Myocyte (in vitro differentiated cells): ENCODE measurements at places on chromosomes 13 and 19. TPM values are rescaled to one million over a fixed set of nuclear protein-coding genes. Genes with fewer than 3 reads are reported as not detected.

DNA sequence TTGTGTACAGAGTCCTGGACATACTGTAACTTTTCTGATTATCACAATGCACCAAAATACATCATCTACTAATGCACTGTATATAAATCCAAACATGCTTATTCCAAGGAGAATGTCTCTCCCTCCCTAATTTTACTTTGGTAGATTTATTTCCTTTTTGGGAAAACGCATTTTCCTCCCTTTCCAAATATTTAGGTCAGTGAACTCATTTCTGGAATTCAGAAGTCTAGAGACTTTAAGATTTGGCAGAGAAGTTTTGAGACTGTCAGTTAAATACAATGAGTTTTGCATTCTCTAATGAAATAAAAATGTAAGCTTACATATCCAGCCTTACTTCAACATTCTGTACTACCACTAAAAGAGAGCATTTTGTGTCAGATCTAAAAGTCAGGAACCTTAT, 165.8 kb upstream of the EDNRB start:
- no peak for DNase-seq

GRCh38 chr13:99407906-99408702, 93.2 kb upstream of the TM9SF2 start:
- no peak for DNase-seq

- no peak for DNase-seq
Measured at GRCh38 chr19:43362179-43362578, 8.7 kb downstream of the CD177 start.

- DNase-seq, result no peak
Measured at GRCh38 chr13:33862016-33862415, 44.1 kb downstream of the RFC3 start.

DNA sequence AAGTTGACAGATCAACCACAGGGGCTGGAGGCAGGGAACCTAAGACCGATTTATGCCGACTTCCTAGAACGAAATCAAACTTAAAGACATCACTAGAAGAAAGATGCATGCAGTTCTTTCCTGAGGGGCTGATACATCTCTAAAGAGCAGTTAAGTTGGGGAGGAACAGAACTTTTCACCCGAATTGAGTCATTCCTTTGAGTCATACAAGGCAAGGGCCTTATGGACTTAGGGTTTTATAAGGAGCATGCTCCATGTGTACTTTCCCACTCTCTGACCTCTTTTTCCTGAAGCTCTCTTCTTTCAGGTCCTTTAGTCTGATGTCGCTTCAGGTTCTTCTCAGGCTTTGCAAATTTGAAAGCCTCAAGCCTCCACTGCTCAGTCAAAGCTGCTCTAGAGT, 7.9 kb upstream of the FBXL3 start:
- no peak for DNase-seq

- DNase-seq, result no peak
Measured at GRCh38 chr13:68895696-68896095, 1211.9 kb upstream of the ATXN8OS start.

DNA sequence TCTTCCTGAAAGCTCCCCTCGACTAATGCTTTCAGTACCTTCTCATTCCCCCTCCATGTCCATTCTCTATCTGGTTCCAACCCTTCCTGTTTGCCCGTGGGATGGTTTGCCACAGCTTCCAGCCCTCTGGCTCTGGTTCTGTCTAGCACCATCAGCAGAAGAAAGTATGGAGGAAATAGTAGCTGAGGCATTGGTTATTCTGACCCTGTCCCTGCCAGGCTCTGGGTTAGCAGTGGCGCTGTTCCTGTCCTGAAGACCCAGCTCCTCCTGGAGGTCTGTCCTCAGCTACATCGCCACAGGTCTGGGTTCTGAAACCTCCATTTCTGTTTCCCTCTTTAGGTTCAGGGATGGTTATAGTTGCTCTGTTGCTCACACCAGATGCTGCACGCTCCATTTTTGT, 604.6 kb upstream of the GPC6 start:
- no peak for DNase-seq

DNA sequence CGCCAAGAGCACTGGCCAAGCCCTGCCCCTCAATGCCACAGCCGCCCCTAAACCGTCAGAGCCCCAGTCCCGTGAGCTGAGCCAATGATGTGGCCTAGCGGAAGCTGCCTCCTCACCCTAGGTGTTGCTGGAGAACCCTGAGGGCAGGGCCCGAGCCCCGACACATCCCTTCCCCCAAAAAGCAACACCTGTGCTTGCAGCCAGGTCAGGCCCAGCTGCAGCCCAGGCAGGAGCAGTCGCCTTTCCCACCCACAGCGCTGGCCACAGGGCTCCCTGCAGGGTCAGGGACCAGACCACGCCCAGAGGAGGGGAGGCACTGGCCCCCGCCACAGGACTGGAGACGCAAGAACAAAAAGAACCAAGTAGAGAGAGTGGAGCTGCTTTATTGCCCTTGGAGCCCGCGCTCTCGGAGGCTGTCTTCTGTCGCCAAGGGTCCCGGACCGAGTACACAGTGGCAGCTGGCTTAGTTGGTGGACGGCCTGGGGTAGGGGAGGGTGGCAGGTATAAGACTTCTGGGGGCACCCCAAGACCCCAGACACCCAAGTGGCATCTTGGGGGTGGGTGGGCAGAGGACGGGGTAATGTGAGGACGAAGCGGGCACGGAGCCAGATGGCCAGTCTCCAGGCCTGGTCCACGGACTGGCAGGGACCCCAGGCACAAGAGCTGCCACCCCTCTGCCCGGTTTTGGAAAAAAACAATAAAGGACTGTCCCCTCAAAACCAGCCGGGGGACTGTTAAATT, 3.3 kb downstream of the P2RY11 start:
- DNase-seq, result no peak

- DNase-seq, result no peak
Measured at GRCh38 chr19:2084993-2085720, 11.0 kb downstream of the MOB3A start.

DNA sequence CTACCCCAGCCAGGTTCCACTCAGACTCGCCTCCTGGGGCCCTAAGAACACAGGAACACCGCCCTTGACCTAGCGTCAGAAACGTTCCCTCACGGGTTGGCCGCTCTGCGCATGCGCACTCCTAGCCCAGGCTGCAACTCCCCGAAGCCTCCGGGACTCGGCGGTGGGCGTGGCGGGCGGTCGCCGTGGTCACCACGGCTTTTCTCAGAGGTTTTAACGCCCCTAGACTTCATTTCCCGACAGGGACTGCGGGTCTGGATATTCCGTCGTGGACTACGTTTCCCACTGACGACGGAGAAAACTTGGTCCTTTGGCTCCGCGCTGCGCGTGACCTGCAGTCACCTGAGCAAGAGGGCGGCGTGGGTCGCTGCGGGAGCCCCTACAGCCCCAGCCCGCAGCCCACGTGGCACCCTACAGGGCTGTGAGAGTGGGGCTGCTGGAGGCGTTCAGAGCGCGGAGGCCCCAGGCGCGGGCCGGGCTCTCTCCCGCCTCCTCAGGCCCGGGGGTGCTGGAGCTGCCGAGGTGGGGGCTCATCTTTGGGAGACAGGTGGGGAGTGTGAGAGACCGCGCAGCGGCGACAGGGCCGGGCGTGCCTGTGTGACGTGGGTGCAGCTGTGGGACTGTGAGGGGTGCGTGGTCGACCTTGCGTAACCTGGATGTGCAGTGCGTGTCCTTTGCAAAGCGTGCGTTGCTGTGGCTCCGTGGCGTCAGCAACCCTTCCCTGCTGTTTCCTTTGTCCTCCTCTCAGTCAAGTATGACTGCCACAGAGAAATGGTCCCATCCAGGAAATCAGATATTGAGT, 38.0 kb upstream of the ZNF573 start:
- DNase-seq, result no peak

- peak; percentile 32 for DNase-seq
Measured at GRCh38 chr19:5717215-5717935, 2.6 kb downstream of the LONP1 start.

GRCh38 chr13:39822437-39822836, 167.0 kb downstream of the COG6 start:
- no peak for DNase-seq

DNA sequence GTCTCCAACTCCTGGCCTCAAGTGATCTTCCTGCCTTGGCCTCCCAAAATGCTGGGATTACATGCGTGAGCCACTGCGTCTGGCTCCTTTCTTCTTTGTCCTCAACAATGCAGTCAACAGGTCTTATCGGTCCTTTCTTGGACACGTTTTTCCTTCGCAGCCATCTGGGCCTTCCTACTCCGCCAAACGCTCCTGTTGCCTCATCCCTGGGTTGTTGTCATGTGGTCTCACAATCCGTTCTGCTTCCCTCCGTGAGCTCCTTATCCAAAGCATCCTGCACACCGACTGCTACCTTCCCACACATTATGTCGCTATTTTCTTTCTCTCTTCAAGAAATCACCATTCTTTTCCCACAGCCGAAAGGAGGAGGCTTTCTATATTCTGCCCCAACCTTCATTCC, 306.8 kb downstream of the DCLK1 start:
- DNase-seq, result no peak

GRCh38 chr13:110024645-110024980, 238.2 kb upstream of the IRS2 start:
- DNase-seq, result no peak

DNA sequence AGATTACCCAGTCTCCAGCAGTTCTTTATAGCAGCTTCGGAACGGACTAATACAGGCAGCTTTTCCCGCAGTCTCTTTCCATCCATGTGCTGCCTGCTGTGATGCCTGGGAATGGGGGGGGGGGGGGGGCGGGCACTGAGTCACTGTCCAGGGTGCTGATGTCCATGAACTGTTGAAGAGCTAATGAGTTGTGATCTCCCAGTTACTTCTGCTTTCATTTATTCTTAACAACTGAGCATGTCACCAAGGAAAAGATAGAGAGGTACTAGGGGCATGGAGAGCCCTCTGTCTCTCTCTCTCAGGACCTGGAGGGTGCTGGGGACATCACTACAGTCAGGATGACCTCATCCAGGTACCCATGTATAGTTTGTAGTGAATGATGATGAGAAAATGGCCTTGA, 20.3 kb upstream of the CEACAM1 start:
- DNase-seq, result no peak

DNA sequence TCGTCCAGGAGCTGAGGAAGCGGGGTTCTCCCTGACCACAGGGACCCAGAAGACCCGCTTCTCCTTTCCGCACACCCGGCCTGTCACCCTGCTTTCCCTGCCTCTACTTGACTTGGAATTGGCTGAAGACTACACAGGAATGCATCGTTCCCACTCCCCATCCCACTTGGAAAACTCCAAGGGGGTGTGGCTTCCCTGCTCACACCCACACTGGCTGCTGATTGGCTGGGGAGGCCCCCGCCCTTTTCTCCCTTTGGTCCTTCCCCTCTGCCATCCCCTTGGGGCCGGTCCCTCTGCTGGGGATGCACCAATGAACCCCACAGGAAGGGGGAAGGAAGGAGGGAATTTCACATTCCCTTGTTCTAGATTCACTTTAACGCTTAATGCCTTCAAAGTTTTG, 18.9 kb downstream of the VASP start:
- peak; percentile 60 for DNase-seq

DNA sequence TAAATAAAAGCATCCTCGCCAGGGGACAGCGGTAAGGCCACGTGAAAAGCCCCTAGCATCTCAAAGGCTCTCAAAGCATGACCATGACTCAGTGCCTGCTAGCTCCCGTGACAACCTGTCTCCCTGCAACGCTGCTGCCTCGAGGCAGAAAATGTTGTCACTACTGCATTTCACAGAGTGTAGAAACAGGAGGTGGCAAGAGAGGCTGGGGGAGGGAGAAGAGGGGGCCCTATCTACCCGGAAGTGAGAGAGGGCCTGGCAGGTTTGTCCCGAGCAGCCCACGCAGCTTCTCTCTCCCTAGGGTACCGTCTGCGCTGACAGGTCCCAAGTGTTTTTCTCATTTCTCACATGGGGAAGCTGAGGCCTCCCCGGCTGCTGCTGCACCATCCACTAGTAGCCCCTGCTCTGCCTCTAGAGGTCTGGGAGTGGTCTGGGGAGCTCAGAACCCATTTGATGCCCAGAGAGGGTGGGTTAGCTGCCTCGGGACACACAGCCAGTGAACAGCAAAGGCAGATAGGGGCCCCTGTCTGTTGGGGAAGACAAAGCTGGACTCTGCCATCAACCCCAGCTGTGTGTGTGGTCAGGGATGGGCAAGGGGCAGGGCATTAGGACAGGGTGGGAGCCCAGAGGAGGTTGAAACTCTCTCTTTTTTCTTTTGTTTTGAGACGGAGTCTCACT, 3.7 kb downstream of the TINCR start:
- DNase-seq, result peak; percentile 4

DNA sequence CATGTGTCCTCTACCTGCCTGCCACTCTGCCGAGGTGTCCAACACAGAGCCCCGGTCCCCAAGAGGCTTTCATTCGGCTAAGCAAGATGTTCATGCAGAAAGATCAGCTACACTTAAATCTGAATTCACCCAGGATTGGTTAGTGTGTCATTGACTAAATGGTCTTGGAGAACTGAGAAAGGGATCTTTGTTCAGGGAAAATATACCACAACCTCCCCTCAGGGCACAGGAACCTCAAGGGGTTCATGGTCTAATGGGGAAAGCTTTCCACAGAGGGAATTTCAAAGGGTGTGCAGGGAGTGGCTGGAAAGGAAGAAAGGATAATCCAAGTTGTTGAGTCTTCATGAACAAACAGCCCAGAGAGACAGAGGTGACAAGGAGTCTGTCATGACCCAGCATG, 14.4 kb upstream of the POP4 start:
- no peak for DNase-seq

DNA sequence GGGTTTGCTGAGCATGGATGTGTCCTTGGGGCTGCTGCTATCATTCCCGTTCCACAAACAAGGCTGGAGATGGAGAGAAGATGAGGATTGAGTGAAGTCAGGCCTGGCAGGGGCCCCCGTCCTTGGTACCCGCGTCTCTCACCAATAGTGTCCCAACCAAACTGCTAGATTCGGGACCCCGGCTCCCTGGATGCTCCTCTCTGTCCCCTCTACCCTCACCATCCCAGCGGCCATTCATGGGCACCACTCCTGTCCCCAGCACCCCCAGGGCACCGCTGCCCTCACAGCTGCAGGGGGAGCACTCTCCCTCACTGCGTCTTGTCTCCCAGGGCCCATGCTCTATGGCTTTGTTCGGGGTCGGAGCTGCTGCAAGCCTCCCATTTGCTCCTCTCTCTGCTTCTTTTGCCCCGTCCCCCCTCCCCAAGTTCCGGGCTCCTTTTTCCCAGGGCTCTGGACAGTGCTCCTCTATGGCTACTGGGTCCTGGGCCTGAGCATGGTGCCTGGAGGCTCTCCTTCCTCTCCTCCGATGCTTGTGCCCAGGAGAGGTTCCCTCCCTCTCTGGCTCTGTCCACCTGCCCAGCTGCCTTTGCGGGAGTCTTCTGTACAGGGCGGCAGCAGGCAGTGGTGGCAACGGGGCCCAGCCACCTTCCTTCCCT, 219.5 kb downstream of the TEX29 start:
- no peak for DNase-seq

- DNase-seq, result no peak
Measured at GRCh38 chr13:45670189-45670885, 31.8 kb upstream of the CBY2 start.

- DNase-seq, result peak; percentile 9
Measured at GRCh38 chr13:52615812-52616211, 26.4 kb upstream of the HNRNPA1L2 start.

GRCh38 chr13:100397627-100398026, 191.0 kb downstream of the GGACT start:
- no peak for DNase-seq

GRCh38 chr13:73450583-73450982, 391.8 kb downstream of the KLF5 start:
- DNase-seq, result no peak

Gene PABPC3
- 0.10 TPM in 1 of 2 replicates, not detected in the other for total RNA-seq

Gene RAB3D
- 0.32 and 0.47 TPM in 2 replicates for total RNA-seq

Gene PCDH17
- not detected in 2 replicates for total RNA-seq

Gene ZNF493
- total RNA-seq, result 10.8 and 12.3 TPM in 2 replicates

Gene CGB8
- total RNA-seq, result not detected in 2 replicates

Gene YJU2
- 13.3 and 17.2 TPM in 2 replicates for total RNA-seq

Gene IGFL1
- not detected in 2 replicates for total RNA-seq

Gene PROSER3
- total RNA-seq, result 3.2 and 3.6 TPM in 2 replicates

Gene PTBP1
- total RNA-seq, result 89.0 and 105 TPM in 2 replicates

Gene NLRP9
- total RNA-seq, result not detected in 2 replicates

Gene PSG2
- total RNA-seq, result 0.16 TPM in 1 of 2 replicates, not detected in the other

Gene TMPRSS9
- total RNA-seq, result not detected in 2 replicates

Gene C1QTNF9
- not detected in 2 replicates for total RNA-seq
